ENCODE measurements at places on chromosomes 12 and 14.

DNA sequence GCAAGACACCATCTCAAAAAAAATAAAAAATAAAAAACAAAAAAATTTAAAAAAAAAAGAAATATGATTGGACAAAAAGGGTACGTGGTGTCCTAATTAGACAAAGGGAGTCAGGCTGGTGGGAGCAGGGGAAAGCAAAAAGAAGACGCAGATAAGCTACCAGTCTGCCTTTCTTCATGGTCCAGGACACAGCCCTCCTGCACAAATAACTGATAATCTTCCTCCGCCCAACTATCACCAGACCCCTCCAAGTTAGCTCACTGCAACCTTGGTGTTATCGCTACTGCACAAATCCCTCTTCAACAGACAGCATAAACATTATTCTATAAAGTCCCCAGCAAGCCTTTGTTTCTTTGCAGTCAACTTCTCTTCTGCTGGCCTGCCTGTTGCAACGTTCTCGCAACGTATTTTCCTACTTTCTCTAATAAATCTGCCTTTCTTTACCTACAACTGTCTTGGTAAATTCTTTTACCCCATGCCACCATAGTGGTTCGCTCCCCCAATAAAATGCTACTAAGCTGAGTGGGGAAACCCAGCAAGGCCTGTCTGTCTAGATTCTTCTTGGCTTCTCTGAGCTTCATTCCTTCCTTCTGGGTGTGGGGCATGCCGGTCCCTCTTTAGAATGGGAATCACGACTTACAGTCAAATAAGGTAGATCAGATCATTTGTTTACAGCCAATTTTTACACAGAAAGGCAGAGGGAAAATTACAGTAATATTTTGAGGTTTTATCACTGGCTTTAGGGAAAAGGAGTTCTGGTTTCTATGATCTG is 14.6 kb upstream of the DNAL1 start:
- DNase-seq = no peak

- no peak for DNase-seq
These were observed 226.8 kb upstream of the ALG10 start for GRCh38 chr12:33795536-33795935.

- no peak for DNase-seq
These were observed 295.8 kb downstream of the IPO8 start for GRCh38 chr12:30399859-30400258.

- no peak for DNase-seq
These were observed 50.9 kb downstream of the TRPV4 start for GRCh38 chr12:109782326-109782703.

DNA sequence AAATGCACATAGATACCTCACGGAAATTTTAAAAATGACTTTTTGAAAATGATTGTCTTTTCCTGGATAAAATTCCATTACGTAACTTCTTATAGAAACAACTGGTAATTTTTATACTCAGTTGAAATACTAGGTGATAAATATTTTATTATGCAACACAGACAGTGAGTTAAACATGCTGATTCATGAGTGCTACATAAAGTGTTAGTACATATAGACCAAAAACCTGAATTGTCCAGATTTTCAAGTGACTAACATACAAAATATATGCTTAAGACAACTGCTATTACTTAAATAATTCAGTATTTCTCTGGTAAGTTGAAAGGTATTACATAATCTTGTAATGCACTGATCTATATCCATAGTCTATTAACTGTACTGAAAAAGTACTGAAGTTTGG is 11.9 kb downstream of the PTPRO start:
- no peak for DNase-seq

DNA sequence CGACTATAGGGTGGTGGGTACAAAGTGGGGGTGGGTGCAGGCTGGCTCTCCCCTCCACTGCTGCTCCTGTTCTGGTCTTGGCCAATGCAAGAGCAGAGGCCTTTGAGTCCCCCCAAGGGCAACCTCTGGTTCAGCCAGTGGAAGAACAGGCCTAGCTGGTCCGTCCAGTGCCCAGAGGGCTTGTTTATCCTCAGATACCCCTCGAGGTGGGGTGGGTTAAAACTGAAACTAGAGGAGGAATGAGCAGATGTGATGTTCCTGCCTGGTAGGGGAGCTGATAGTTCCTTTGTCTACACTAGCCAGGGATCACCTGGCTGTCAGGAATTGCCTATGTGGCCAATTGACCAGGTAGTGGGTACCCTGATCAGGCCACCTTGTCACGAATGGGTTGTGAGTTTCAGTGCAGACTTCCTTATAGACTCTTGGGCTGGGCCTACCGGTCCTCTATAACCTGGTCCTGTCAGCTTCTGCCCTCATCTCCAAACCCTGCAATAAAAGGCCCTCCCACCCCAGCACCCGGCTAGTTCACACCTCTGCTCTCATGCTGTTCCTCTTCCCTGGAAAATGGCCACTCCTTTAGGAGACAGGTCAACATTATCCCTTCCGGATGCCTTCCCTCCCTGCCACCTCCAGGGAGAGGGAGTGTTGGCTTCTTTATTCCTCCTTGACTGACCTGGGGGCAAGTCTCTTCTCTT is 10.7 kb upstream of the HSP90AA1 start:
- DNase-seq = no peak

DNA sequence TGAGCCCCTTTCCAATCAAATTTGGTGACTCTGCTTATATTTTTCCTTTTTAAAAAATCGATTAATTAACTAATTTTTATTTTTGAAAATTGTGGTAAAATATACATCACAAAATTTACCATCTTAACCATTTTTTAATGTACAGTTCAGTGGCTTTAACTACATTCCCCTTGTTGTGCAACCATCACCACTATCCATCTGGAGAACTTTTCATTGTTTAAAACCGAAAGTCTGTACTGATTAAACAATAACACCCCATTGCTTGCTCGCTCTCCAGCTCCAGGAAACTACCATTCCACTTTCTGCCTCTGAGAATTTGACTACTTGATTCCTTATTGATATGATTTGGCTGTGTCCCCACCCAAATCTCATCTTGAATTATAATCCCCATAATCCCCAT is 283.4 kb downstream of the C12orf75 start:
- DNase-seq = no peak
